Fibroblast of gingiva (primary cell): ENCODE measurements at places on chromosomes 11 and 22.

DNA sequence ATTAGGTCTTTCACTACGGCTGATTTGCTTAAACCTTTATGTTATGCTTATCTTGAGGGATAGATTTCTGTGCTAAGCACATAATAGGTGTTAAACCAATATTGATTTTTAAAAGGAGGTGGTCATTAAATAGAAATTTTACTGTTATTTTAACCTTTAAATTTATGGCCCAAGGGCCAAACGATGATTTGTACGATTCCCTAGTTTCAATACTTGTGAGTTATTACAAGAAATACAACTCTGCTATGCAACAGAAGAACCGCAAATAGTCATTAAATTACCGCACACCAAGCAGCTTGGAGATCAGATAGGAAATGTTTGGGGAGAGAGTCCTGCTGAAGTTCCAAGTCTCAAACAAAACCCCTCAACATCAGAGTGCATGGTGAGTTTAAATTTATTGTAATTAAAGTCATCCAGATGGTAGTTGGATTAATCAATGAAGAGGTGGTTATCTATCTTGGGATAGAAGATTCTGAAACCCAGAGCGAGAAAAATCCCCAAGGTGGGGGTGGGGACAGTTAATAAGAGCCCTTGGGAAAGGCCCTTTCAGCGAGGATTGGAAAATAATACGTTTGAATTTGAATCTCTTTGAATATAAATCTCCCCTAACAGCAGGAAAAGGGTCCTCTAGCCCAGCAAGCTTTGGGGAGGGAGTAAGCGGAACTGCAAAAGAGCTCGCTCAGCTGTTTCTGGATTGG, 805 bp upstream of the QSER1 start:
- no peak for DNase-seq

GRCh38 chr11:65375012-65375411, 7.4 kb downstream of the SLC25A45 start:
- no peak for DNase-seq

DNA sequence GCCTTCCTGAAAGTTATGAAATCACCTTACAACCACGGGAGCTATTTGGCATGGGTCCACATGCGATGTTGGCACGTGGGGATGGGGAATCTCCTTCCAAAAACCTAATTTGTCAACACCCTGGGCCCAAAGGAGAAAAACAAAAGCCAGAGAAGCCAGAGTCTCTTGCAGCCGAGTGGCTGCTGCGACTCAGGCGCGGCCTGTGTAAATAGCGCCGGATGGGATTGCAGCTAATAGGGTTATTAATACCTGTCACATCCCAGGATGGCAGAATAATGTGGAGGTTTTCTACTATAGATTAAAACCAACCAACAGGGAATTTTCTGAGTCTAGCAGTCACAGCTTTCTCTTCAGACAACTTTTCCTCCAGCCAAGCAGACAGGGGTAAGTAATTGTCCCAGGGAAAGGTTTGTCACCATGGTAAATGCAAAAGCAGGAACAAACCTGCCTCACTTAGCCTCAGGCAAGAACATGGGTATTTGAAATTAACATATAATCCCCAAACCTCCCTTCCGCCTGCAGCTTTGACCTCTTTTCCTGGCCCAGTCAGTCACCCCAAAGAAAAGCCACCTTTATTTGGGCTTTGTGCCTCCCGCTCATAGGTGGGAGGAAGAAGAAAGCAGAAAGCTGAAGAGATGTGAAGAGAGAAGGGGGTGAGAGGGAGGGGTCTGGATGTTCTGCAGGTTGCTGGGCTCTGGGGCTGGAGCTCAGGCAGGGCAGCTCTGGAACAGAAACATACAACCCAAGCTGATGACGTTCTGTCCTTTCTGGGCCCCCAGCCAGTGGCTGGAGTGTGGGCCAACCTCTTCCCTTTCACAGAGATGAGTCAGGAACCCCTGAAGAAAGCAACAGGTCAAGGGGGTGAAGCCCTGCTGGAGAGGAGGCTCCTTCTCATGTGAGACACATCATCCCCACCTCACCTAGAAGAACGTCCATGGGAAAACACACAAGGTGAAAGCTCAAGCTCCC, 376.5 kb downstream of the NXPE2 start:
- DNase-seq, result no peak

- DNase-seq, result no peak
Observed at GRCh38 chr11:79243422-79244210, 197.2 kb downstream of the TENM4 start.

- DNase-seq, result no peak
Observed at GRCh38 chr22:50236731-50237409, 8.0 kb downstream of the TUBGCP6 start.

GRCh38 chr11:112320668-112321067, 60.0 kb upstream of the PLET1 start:
- peak; percentile 61 for DNase-seq

DNA sequence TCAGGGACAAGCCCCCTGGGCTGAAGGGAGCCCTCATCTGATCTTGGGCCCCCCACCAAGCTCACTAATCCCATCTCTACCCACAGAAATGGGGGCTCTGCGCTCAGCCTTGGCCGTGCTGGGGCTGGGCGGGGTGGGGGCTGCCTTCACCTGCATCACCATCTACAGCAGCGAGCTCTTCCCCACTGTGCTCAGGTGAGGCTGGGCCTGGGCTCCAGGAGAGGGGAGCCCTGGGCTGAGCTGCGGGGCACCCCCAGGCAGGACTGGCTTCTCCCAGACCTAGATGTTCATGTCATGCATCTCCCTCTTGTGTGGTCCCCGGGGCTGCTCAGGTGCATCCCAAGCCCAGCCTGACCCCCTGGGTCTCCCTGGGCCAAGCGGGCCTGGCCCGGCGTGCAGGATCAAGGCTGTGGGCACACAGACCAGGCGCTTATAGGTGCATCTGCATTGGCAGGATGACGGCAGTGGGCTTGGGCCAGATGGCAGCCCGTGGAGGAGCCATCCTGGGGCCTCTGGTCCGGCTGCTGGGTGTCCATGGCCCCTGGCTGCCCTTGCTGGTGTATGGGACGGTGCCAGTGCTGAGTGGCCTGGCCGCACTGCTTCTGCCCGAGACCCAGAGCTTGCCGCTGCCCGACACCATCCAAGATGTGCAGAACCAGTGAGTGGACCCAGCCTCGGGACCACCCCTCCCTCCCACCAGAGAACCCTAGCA, 9.4 kb downstream of the SLC22A12 start:
- no peak for DNase-seq

- DNase-seq, result peak; percentile 60
Observed at GRCh38 chr22:27134315-27134701, 476.9 kb downstream of the MIAT start.

DNA sequence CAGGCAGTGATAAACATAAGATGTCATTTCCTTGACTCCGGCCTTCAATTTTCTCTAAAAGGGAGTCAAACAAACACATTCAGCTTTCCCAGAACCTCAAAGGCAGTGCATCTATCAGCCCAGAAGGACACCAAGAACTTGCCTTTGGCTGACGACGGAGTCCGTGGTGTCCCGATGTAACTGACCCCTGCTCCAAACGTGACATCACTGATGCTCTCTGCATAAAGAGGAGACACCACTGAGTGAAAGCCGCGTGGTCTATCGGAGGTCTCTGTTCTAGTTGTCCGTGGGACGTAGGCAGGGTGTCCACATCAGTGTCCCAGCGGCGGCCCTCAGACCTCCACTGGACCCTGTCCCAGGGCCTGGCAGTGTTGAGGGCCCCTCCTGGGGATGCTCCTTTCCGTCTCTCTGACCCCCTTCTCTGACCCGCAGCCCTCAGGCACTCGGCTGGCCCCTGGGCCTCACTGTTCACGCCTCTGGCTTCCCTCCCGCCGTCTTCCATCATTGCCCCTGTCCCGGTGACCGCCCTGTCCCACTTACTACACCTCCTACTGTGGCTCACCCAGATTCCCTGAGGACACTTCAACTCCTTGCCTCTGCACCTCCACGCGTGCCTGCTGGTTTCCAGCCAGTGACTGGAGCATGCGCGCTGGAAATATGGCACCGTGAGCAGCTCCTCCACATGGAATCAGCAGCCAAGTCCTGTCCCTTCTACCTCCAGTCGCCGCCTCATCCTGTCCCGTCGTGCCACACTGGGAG, 70.4 kb downstream of the NCAPD3 start:
- no peak for DNase-seq

DNA sequence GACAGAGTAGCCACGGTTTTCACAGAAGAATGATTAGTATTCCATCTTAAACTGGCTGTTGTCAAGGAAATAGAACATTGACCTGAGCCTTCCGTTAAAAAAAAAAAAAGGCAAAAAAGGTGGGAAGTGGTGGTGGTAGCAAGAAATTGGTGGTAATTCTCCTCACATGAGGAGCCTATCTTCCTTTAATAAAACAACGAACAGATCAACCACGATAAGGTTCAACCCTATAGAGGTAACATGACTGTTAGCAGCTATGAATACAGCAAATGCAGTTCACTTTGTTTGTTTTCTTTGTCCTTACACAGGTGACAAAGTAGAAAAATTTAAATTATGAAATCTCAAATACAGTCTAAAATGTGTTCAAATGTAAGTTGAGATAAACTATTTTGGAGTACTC, 181.6 kb downstream of the TTC28 start:
- no peak for DNase-seq

DNA sequence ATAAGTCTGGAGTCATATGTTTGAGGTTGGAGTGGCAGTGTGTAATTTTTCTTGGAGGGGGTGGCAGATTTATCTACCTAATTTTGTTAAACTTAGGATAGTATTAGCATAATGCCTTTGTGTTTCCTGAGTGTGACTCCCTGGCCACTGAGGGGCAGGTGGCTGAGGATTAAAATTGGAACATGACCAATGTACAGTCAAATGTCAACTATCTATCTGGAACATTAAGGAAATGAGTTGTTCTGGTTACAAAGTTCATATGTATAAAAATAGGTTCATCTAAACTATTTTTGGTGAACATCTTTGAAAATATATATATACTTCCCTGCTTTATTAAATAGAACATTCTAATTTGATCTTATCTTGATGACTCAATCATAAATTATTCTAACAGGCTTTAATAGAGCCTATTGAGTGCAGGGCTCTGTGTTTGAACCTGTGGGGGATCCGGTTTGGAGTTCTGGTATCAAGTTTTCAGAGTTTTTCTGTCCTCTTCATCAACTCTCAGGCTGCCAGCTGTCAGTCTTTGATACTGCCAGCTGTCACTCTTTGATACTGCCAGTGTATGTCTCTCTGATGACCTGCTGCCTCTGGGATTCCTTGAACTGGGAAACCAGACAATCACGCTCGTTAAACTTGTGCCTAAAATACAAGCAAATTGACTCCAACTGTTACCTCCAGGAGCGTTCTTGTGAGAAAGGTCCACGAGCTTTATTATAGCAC, 309.6 kb downstream of the METTL15 start:
- DNase-seq, result no peak

DNA sequence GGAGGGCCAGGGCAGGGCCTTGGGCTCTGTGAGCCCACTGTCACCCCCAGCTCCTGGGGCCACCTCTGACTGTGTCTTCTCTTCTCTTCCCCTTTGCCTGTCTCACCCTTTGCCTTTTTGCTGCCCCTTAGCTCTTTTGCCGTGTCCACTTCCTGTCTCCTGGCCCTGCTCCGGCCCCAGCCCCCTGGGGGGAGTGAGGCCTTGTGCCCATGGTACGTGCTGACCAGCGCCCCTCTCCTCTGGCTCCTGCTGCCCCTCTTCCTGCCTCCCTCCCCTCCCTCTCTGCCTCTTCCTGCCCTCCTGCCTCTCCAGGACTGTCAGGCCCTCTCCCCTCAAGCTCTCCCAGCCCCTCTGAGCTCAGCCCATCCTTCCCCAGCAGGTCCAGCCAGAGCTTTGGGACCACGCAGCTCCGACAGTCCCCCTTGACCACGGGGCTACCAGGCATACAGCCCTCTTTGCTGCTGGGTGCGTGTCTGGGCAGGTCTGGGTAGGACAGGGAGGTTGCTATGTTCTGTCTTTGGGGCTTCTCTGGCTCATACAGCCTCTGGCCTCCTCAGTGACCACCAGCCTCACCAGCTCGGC, 11.7 kb downstream of the TMEM258 start:
- DNase-seq, result no peak

- DNase-seq, result no peak
Observed at GRCh38 chr11:59010708-59011107, 71.4 kb downstream of the GLYATL1 start.

- no peak for DNase-seq
Observed at GRCh38 chr11:78022397-78023396, at the start of gene KCTD14. Gene KCTD14, minus strand, starts transcription at chr11:78023276. Its CDS starts 27 bp downstream, at chr11:78023249.

GRCh38 chr11:34616830-34617504, 3.9 kb upstream of the EHF start:
- no peak for DNase-seq

GRCh38 chr11:35116762-35117640, 22.0 kb upstream of the CD44 start:
- peak; percentile 88 for DNase-seq

- DNase-seq, result peak; percentile 36
Observed at GRCh38 chr11:1303126-1303821, 6.2 kb downstream of the TOLLIP start.

DNA sequence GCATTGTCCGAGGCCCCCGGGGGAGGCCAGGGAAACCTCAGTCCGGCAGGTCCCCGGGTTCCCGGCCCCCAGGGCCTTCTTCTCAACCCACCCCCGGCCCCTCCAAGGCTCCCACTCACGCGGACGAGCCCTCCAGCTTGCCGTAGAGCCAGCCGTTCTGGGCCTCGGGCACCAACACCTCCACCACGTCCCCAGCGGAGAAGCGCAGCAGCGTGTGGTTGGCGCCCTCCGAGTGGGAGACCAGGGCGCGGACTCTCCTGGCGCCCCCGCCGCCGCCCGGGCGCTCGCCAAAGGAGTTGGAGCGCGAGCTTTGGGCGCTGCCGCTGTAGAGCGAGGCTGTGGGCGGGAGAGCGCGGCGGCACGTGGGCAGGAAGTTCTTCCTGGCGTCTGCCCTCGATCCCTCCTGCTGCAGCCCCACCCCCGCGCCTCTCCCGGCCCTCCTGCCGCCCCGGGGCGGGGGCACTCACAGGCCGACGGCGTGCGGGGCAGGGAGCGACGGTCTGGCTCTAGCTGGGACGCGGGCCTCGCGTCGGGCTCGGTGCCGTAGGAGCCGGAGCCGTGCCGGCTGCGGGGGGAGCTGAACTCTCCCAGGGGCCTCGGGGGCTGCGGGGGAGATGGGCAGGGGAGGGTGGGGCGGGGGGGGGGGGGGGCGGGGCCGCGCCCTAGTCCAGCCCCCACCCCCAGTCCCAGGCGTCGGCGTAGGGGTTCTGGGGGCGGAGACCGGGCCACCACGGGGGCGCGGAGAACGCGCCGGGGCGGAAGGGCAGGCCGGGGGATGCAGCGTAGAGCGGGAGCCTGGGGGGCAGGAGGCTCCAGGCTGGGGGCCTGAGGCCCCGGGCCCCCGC, 4.9 kb upstream of the SLC16A8 start:
- no peak for DNase-seq

GRCh38 chr22:49365191-49365837, 462.4 kb downstream of the BRD1 start:
- no peak for DNase-seq
